ENCODE measurements at places on chromosomes 12 and 14.

DNA sequence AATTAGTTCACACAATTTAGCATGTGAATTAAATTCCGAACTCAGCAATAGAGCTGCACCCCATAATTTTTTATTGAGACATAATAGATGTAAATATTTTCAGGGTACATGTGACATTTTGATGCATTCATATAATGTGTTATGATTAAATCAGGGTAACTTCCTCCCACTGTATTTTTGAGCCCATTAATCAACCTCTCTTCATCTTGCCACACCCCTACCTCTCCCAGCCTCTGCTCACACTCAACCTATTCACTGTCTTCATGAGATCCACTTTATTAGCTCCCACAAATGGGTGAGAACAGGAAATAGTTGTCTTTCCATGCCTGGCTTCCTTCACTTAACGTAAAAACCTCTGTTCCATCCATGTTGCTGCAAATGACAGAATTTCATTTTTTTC is 14.7 kb downstream of the IL26 start:
- no peak for DNase-seq

DNA sequence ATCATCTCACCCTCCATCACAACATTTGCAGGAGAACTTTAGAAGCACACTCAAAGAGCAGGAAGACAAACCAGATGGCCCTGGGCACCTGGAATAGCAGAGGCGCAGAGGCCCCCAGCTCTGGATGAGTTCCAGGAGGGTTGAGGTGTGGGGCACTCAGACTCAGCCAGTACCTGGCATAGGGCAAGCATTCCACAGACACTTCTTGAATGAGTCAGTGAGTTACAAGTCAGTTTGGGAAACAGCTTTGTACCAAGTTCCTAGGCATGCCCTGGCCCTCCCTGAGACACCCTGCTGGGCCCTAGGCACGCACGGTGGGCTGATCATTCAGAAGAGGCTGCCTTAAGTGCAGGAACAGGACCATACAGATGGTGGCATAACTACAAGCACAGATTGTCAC is 54.3 kb downstream of the MAP3K9 start:
- no peak for DNase-seq

DNA sequence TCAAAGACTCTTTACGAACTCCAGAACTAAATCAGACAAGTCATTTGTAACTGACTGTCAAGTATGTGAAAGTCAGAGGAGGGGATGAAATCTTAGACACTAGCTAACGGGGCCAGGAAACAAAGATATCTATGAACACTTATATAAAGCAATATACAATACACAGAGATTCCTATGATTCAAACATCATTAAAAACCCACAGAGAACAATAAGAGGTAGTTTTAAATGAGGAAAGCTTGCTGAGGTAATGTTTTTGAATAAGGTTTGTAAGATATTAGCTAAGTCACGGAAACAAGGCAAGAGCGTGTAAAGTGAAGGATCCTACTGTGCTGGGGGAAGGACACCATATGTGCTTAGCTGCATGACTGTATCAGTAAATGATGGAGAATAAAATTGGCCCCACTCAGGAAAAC is 36.7 kb downstream of the SAV1 start:
- DNase-seq = no peak

- no peak for DNase-seq
These were observed 47.0 kb upstream of the PLBD1 start for GRCh38 chr12:14614704-14615121.

DNA sequence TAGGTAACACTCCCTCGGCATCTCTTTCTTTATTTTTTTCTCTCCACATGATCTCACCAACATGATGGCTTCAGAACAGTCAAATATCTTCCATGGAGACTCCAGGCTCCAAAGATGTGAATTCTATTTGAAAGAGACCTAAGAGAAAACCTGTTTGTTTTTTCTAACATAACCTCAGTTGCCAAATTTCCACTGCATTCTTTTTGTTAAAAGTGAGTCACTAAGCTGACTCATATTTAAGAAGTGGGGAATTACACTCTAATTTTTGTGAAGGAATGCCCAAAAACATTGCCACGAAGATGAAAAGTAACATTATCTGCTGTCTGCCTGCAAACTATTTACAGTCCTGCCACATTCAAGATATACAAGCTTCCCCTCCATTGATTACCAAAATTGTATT is 1337.6 kb downstream of the LRFN5 start:
- DNase-seq = no peak

DNA sequence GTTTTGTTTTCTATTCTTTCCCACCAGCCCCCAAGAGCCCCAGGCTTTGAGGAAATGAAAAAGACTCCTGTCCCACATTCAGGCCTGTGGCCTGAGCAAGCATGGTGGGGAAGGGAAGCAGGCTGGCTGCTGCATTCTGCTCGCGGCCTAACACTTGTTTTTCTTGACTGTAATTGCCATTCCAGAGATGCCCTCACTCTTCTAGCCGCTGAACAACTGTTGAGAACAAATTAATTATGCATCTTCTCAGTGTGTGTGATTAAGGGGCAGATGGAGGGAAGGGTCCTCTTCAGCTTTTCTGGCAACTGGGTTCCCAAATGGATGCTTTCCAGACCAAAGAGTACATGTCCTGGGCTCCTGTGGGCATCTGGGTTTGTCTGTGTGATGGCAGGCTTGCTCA is 43.3 kb downstream of the ADCK1 start:
- DNase-seq = no peak

- no peak for DNase-seq
These were observed 9.3 kb downstream of the COCH start for GRCh38 chr14:30883508-30884294.

GRCh38 chr12:1917172-1918070 is 1.0 kb downstream of the CACNA2D4 start:
- no peak for DNase-seq

DNA sequence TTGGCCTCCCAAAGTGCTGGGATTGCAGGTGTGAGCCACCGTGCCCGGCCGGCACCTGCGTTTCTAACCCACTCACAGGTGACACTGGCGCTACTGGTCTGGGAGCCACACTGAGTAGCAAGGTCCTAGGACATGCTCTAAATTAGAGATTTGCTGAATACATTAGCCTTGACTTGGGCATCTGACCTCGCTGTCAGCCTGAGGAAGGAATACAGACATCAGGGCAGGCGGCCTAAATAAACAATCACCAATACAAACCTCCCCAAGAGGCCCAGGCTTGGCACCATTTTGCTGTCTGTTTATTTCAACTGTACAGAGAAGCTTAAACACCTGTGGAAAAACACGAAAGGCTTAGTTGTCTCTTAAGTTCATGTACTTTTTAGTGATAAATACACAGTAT is 27.5 kb downstream of the P2RX4 start:
- DNase-seq = no peak

GRCh38 chr12:116650585-116651087 is 87.2 kb downstream of the SPRING1 start:
- no peak for DNase-seq

Measured in forelimb muscle (tissue), 1 donor.